ENCODE measurements at places on chromosomes 6 and 20.

DNA sequence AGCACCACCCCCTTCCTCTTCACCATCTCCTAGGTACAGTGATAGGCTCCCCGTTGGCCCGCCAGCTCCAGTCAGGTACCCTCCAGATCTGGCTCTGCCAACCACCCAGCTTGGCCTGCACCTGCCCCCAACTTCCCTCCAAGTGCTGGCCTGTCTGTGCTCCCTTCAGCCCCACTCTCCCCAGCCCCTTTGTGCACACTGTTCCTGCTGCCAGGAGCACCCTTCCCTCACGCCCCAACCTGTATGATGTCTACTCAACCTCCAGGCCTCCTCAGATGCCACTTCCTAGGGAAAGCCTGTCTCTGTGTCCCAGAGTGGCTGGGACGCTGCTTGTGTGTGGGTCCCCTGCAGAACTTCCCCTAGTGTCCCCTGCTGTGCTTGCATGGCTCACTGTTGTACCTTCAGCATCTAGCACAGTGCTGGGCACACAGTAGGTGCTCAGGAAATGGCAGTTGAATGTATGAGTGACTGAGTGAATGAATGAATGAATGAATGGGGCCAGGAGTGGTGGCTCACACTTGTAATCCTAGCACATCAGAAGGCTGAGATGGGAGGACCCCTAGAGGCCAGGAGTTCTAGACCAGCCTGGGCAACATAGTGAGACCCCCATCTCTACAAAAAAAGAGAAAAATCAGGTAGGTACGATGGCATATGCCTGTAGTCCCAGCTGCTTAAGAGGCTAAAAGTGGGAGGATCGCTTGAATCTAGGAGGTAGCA lies 3.0 kb downstream of the ZBP1 start:
- DNase-seq: no peak

- DNase-seq: no peak
Measured at GRCh38 chr6:121205569-121205968, 128.7 kb downstream of the TBC1D32 start.

DNA sequence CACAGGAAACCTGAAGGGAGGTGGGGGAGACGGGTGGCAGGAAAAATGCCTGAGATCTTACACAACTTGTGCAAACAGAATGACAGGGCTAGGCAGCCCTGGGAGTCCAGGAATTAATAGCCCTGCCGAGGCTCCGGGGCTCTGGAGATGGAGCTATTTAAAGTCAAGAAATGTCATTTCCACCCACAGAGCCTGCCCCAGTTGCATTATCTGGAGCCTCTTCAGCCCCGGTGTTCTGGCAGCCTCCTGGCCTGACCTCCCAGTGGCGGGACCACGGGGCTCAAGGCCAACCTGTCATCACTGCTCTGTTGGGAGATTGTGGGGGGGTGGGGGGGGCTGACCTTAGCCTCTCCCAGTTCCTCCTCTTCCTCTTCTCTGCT lies 28.5 kb upstream of the SCUBE3 start:
- peak; percentile 65 for DNase-seq

DNA sequence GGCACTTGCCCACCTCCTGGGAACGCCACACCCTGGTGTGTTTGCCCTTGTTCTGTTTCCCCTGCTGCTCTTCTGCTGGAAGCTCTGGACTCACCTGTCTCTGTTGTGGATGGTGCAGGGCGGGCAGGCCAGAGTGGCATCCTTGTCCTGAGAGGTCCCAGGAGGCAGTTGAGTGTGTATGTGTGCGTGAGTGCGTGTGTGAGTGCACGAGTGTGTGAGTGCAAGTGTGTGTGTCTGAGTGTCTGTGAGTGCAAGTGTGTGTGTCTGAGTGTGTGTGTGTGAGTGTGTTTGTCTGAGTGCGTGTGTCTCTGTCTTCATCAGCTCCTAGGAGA lies 12.2 kb downstream of the IGF2R start:
- no peak for DNase-seq

DNA sequence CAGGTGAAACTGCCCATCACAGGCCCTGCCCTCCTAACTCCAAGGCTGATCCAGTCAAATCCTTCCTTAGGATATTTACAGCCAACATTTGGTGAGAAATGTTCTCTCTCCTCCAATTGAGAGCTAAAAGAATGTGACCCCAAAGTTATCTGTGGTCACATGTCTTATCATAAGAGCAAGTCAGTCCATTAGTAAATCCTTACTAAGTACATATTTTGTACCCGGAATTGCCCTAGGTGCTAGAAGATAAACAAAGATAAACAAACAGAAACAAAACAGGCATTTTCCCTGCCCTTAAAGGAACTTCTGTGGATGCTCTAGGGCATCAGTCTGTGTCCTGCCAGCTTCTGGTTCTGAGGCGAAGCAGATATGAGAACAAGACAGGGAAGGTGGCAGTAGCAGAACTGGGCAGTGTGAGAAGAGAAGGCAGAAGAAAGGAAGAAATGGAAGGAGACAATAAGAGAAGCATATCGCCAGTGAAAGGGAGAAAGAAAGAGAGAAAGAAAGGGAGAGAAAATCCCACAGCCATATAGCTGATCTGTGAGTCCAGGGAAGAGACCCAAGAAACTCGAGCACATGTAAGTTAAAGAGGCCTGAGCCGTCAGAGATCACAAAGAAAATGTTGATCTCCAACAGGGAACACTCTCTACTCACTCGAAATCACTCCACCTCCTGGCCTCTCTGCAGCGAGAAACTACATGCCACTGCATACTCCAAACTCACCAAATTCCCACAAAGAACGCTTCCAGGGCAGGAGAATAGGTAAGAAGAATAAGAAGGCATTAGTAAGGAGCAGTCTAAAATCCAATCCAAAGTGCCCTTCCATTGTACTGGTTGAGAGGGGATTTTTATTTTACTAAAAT lies 41.7 kb downstream of the CDK5RAP1 start:
- DNase-seq: no peak

GRCh38 chr6:35160642-35161041 lies 19.5 kb upstream of the TCP11 start:
- no peak for DNase-seq

GRCh38 chr20:59567585-59568508 lies 36.5 kb upstream of the PHACTR3 start:
- no peak for DNase-seq
